ENCODE measurements at places on chromosomes 2 and 18. TPM values are rescaled to one million over a fixed set of nuclear protein-coding genes. Genes with fewer than 3 reads are reported as not detected.

- no peak for DNase-seq
Measured at GRCh38 chr18:31773774-31774476, 13.2 kb upstream of the SLC25A52 start.

DNA sequence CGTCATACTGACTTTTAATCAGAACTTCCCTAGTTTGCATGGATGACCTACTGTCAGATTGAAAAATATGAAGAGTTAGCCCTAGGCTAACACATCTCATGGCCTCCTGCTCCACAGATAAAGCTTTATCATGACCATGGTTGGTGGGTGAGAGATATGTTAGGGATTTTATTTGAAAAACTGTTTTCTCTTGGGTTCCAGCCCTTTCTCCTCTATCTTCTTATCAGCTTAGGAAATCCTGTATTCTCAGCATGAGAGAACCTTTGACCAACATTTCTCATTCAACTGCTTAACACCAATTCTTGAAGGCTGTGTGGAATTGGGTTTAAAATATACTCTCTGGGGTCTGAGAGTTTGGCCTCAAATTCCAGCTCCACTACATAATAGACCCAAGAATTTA is 1407.0 kb upstream of the CELF4 start:
- no peak for DNase-seq

DNA sequence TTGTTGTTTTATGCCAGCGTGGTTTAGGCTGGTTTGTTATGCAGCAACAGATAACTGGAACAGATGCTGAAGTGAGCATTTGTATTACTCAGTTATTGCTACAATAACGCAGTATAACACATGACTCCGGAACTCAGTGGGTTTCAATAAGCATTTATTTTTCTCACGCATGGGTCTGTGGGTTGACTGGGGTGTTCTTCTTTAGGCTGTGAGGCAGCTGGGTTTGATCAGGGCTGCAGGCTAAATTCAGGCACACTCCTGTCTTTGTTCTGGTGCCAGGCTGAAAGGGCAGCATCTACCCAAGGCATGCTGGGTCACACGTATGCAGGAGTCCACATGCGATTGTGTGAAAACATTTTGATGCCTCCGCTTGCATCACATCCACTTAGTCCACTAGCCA is 3.8 kb upstream of the SLC1A4 start:
- no peak for DNase-seq

- DNase-seq = no peak
Measured at GRCh38 chr2:130387804-130388203, 31.9 kb downstream of the PTPN18 start.

DNA sequence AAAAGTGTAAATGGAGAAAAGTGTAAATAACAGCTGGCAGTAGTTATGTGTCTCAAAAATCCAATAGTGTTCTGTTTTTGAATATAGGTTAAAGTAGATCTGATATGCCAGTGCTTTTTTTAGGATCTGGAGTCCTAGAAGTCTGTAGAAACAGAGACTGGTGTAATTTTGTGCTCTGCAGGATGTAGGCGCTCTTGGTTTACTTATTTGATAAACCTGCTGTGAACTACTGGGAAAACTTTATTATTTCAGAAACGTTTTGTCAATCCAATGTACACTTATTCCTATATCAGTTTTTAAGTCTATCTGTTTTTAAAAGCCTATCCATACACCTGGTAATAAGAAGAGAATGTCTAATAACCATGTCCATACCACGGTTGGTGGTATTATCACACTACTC is 530.8 kb upstream of the ZNF804A start:
- DNase-seq = no peak

GRCh38 chr2:71662665-71663394 is 209.5 kb downstream of the DYSF start:
- DNase-seq = no peak

- no peak for DNase-seq
Measured at GRCh38 chr2:34308140-34308539, 709.0 kb upstream of the FAM98A start.

Gene MOGAT1
- total RNA-seq = not detected

Gene ALMS1
- total RNA-seq = 21.4 TPM

Gene ANKRD12
- 60.3 TPM for total RNA-seq

All from esophagus squamous epithelium (tissue), 5 donors.